ENCODE measurements at places on chromosomes 16 and 17.

- DNase-seq, result no peak
Observed at GRCh38 chr17:62855156-62855555, 47.0 kb upstream of the MARCHF10 start.

GRCh38 chr16:80309178-80309577 lies 231.6 kb upstream of the DYNLRB2 start:
- DNase-seq, result no peak

DNA sequence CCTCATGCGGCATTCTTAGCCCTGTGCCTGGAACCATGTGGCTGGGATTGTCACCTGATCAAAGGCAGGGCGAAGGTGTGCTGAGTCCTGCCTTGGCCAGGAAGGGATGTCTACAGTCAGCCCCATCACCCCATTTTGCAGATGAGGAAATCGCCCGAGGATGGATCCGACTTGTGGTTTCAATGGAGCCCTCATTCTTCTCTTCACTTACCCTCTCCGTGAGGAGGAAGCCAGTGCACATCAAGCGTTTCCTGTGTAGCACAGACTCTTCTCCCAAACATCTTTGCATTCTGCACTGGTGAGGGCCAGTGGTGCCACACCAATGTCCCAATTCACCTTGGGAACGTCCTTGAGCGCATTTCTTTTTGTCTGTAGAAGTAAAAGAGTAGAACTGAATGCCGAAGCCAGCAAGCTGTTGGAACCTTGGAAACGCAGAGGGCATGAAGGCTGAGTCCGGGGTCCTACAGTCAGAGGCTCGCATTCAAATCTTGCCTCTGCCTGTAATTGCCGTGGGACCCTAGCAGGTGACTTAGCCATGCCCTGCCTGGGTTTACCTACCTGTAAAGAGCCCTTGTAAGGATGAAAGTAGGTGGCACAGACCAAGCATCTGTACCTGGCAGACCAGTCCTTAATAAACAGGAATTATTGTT lies 85.4 kb downstream of the IRF8 start:
- no peak for DNase-seq

DNA sequence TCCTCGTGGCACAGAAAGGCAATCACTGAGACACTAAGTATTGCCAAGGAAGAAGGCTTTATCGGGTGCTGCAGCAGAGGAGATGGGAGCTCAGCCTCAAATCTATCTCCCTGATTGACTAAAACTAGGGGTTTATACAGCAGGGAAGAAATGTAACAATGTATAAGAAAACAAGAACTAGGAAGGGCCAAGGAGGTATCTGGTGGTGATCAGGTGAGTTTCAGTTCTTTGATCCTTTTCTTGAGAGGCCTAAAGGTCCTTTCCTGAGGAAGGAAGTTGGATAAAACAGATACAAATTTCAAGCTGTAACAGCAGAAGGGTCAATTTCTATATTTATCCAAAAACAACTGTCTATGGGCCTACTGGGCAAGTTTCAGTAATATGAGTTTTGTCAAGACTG lies 212.4 kb downstream of the COPRS start:
- no peak for DNase-seq

- no peak for DNase-seq
Observed at GRCh38 chr17:51258756-51259563, 889 bp downstream of the MBTD1 start.

DNA sequence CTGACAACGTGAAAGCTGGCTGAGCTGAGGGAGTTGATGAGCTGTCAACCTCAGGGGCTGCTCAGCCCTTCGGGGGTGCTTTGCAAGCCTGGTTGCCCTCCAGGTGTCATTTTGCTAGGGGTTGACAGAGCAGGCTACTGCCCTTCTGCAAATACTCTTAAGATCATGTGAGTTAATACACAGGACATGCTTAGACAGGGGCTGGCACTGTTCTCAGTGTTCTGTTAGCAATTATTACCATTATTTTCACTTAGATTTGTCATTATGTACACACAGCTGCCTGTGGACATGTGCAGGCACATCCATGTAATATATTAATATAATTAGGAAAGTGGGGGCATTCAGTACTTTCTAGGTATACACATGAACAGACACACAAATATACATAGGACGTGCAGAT lies 554.3 kb upstream of the HSBP1 start:
- DNase-seq, result no peak

GRCh38 chr17:41382394-41382793 lies 288 bp upstream of the KRT34 start:
- DNase-seq, result no peak

DNA sequence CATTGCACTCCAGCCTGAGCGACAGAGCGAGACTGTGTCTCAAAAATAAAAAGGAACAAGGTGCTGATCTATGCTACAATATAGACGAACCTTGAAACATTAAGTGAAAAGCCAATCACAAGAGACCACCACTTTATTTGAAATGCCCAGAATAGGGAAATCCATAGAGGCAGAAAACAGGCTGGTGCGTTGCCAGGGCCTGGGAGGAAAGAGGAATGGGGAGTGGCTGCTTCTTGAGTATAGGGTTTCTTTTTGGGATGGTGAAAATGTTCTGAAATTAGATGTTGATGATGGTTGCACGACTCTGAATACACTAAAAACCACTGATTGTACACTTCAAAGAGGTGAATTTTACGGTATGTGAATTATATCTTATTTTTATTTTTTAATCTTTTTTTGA lies 20.3 kb upstream of the GLIS2 start:
- no peak for DNase-seq
